ENCODE measurements at places on chromosomes 1 and 21.

DNA sequence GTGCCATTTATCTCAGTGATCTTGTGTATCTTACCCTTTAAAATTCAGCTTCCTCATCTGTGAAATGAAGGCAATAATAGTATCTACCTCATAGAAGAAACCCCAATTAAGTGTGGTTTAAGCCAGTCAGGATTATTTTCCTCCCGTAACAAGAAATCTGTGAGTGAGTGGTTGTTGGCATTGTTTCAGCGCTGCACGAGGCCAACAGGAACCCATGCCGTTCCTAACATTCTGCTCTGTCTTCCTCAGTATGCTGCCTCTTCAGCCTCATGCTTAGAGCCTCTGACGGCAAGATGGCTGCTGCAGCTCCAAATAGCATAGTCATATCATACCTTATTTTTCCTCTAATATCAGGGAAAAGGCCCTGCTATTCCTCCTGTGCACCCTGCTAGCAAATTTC is 289.7 kb downstream of the TM2D1 start:
- DNase-seq = no peak

DNA sequence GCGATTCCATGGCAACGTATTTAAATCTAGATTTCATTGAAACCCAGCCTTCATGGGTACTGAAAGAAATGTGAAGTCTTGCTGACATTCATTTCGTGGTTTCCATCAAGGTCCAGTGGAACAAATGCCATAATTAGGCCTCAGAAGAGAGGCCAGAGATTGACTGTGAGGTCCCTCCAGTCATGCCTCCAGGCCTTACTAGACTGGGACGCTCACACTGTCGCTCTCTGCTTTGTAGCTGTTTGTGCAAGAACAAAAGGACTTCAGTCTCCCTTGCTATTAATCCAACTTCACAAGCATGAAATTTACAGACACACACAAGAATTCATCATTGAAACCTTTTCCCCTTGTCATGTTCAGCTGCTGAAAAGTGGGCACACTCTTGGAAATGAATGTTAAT is 180.4 kb upstream of the FOXD3 start:
- no peak for DNase-seq

DNA sequence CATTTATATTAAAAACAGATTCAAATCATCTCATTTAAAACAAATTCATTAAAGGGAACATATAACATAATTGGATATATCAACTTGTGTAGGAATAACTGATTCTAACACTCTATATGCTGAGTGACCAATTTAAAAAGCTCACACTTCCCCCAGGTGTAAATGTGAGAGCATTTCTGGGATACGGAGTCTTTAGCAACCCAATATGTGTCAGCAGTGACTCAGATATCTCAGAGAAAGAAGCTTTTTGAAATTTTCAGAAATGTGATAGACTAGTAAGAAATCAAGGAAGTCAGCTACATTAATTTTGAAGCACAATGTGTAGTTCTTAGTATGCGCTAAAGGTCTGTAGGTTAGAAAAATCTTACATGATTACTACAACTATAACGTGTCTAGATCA is 87.9 kb upstream of the SERTAD4 start:
- no peak for DNase-seq

- DNase-seq = no peak
These were observed 12.1 kb upstream of the LINGO4 start for GRCh38 chr1:151817353-151817730.

GRCh38 chr1:22531251-22531650 is 32.0 kb upstream of the EPHA8 start:
- DNase-seq = no peak

GRCh38 chr1:94281361-94282142 is 44.2 kb upstream of the ARHGAP29 start:
- peak; percentile 65 for DNase-seq

- DNase-seq = no peak
These were observed 241.8 kb downstream of the GPR52 start for GRCh38 chr1:174689524-174689923.

DNA sequence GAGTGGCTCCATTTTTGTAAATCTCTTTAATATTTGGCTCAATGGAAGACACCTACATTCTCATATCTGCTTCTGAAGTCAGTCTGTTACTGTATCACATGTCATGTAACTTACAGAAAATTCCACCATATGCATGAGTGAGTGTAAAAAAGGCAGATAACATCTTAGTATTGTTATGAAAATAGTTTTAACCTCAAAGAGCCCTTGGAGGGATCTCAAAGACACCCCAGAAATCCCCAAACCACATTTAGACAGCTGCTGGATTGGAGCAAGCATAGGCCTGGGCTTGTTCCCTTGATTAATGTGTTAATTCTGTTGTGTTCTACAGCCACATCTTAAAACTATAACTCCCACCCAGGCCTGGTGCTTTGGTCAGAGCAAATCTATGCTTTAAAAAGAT is 16.9 kb downstream of the MACO1 start:
- no peak for DNase-seq

- DNase-seq = no peak
These were observed 16.9 kb downstream of the CTH start for GRCh38 chr1:70427976-70428375.

- peak; percentile 96 for DNase-seq
These were observed 1.8 kb upstream of the CKS1B start for GRCh38 chr1:154972517-154973343.

- no peak for DNase-seq
These were observed 27.8 kb upstream of the TINAGL1 start for GRCh38 chr1:31548534-31548906.

- peak; percentile 90 for DNase-seq
These were observed 5.3 kb upstream of the MROH9 start for GRCh38 chr1:170929835-170930554.

DNA sequence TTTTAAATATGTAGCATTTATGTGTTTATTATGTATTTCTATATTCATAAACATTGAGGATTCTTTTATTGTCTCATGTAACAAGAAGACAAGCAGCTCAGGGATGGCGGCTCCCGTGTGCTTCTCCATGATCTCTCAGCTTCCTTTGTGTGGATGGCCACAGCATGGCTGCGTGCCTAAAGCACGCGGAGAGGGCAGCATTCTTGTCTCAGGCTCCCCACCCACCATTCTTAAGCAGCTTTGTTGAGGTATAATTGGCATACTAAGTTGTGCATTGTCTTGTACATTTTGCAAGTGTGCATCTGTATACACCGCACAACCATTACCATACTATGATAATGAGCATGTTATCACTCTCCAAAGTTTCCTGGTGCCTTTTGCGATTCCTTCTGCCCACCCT is 81.6 kb downstream of the CAMTA1 start:
- no peak for DNase-seq

DNA sequence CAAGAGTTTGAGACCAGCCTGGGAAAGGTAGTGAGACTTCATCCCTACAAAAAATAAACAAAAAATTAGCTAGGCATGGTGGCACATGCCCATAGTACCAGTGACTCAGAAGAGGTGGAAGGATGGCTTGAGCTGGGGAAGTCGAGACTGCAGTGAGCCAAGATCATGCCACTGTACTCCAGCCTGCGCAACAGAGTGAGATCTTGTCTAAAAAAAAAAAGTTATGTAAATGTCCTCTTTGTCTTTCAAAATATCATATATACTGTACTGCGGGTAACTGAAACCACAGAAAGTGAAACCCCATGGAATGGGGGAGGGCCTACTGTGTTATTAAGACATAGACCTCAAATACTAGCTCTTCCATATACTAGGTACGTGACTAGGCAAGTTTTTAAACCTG is 20.8 kb downstream of the ACADM start:
- no peak for DNase-seq

- peak; percentile 93 for DNase-seq
These were observed 101.8 kb downstream of the NFIA start for GRCh38 chr1:61184040-61184713.

DNA sequence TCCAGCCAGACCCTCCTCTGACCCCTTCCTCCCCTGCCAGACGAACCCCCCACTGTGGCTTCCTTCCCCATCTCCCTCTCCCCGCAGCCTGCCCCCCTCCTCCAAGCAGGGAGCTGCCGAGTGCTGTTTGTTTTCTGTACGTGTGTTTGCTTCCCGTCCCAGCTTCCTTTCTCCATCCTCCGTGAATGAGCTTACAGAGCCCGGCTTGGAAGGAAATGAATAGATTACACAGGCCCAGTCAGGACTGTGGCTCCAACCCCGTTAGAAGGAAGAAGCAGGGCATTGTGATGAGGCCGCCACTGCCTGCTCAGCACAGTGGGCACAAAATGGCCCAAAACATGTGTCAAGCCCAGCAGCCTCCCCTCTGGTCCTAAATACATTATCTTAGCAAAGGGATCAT is 123.2 kb downstream of the IGSF21 start:
- DNase-seq = no peak

DNA sequence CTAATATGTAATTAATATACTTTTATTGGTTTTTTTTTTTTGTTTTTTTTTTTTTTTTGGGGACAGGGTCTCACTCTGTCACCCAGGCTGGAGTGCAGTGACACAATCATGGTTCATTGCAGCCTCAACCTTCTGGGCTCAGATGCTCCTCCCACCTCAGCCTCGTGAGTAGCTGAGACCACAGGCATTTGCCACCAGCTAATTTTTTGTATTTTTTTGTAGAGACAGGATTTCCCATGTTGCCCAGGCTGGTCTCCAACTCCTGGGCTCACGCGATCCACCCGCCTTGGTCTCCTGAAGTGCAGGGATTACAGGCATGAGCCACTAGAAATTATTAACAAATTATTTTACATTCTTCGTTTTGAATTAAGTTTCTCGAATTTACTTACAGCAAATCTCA is 16.8 kb upstream of the POGZ start:
- no peak for DNase-seq

GRCh38 chr1:239436286-239436685 is 49.9 kb downstream of the CHRM3 start:
- no peak for DNase-seq

GRCh38 chr1:214471458-214471857 is 79.9 kb downstream of the PTPN14 start:
- no peak for DNase-seq

DNA sequence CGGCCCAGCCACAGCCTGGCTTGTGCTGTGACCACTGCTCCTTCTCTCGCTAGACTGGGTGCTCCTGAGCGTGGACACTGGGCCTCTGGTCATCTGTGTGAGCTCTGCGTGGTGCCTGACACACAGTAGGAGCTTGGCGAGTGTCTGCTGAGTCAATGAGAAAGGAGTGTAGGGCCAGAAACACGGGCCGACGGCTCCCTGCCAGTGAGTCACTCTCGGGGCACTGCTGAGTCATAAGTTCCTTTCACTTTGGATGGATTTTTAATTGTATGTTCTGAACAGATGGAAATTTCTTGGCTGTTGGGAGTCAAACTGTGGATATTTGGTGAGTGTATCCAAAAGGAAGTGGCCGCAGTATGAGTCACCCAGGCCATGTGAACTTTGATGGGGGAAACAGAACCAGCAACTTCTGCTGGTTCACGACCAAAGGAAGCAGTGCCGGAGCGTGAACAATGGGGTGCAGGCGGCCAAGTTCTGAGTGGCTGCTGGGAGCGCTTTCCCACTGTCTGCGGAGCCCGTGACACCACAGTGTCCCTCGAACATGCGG is 41.0 kb upstream of the COL18A1 start:
- DNase-seq = peak; percentile 99

DNA sequence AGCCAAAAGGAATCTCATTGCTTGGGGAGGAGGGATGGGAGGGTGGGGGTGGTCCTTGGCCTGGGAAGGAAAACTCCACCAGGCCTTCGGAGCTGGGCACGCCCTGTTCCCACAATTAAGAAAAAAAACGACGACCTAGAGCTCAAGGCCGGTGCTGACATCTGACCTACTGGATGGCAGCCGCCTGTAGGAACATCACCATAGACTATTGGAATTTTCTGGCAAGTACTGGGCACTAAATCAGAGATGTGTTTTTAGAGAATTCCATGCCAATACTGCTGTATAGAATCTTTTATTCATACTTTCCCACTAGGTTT is 729 bp downstream of the NADK start:
- DNase-seq = no peak

DNA sequence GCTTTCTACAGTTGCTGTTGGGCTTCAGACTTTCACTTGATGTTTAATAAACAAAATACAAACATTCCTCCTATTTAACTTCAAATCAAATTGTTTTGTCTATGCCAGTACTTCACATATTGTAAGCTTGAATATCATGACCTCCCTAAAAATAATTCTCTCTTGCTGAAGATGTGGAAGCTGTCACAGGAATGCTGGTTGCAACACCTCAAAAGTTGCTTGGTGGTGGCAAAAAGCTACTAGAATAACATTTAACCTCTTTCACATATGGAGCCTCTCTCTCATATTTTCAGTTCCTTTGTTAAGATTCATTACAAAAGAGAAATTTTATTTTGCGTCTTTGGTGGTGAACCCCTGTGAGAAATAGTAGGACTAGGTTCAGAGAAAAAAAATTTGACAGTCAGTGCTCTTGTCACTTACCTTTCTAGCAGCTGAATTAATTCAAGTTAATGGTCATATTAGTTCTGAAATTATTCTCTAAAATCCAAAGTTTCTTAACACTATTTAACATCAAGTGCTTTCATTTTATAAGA is 25.5 kb upstream of the F13B start:
- no peak for DNase-seq

Measured in fibroblast of the aortic adventitia (primary cell).